Aorta (tissue), 5 donors: ENCODE measurements at places on chromosomes 2 and 18. TPM values are rescaled to one million over a fixed set of nuclear protein-coding genes. Genes with fewer than 3 reads are reported as not detected.

The POTEC gene
- total RNA-seq: not detected

The ZAP70 gene
- total RNA-seq: 7.5 TPM

The ZNF24 gene
- total RNA-seq: 44.3 TPM

DNA sequence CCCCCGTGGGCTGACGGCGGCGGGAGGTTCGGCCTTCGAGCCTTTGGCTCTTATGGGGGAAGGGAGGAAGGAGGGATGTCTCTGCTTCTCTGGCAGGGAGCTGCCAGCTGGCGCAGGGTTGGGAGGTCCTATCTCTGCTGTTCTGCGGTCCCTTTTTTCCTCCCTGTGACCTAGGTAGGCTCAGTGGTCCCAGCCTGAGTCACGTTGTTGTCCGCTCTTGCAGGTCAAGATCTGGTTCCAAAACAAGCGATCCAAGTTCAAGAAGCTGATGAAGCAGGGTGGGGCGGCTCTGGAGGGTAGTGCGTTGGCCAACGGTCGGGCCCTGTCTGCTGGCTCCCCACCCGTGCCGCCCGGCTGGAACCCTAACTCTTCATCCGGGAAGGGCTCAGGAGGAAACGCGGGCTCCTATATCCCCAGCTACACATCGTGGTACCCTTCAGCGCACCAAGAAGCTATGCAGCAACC lies 2.5 kb downstream of the DLX1 start:
- no peaks in the 10 kb centered on the region for H3K36me3 ChIP-seq
- H3K27ac ChIP-seq: no peak overlapping the region
- H3K4me3 ChIP-seq: no peak overlapping the region

DNA sequence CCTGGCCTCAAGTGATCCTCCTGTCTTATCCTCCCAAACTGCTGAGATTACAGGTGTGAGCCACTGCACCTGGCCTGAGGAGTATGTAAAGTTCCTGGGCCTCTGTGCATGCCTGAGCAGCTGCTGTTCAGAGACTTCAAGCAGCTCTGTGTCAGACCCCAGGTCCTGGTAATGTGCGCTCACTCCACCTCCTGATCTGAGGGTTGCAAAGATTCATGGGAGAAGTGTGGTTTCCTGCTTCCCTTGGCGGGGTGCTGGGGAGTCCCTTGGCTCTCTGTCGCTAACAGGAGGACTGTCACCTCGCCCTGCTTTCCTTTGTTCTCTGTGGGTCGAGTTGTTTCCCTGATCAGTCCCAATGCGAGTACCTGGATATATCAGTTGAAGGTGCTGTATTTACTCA lies 8.6 kb upstream of the IL36A start:
- H3K27me3 ChIP-seq: no peaks in the 10 kb centered on the region
- no peaks in the 10 kb centered on the region for H3K4me1 ChIP-seq
- H3K36me3 ChIP-seq: no peaks in the 10 kb centered on the region
- H3K4me3 ChIP-seq: no peak overlapping the region
- no peak for DNase-seq

The DCDC2C gene
- 0.27 TPM for total RNA-seq

GRCh38 chr2:175355246-175355645 lies 173.7 kb upstream of the ATP5MC3 start:
- H3K4me3 ChIP-seq: no peak overlapping the region
- no peaks in the 10 kb centered on the region for H3K27me3 ChIP-seq
- H3K4me1 ChIP-seq: no peaks in the 10 kb centered on the region

The FOXI3 gene
- total RNA-seq: not detected

DNA sequence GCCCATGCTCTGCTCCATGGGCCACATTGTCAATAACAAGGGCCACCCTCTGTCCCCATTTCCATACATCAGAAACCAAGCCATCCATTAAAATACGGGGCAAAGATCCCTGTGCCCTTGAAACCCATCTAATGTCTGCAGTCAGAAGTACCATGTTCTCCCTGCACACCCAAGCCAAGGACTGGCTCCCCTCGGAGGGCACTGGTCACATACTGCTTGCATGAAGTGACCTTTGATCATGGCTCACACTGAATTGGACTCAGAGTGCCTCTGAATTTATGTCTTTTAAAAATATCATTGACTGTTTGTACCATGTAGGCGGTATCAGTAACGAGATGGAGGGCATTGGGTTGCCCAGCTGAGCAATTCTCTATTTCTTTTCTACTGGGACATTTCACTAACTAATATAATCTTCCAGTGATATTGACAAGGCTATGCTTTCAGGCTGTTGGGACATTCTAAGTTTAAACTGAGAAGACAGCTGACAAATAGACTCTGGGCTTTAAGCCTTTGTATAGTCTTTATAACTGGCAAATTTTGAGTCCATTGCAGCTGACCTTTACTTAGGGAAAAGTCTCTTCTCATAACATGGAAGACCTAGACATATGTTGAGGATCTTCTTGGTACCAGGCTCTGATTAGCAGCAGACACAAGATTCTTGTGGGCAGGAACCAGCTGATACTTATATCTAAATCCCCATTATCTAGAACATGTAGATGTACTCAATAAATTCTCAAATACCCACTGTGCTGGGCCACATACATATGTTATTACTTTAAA lies 214.3 kb downstream of the MYCN start:
- H3K36me3 ChIP-seq: no peaks in the 10 kb centered on the region
- no peak overlapping the region for H3K27ac ChIP-seq

The SNTG2 gene
- total RNA-seq: 4.5 TPM

The ANKRD30BL gene
- not detected for total RNA-seq

DNA sequence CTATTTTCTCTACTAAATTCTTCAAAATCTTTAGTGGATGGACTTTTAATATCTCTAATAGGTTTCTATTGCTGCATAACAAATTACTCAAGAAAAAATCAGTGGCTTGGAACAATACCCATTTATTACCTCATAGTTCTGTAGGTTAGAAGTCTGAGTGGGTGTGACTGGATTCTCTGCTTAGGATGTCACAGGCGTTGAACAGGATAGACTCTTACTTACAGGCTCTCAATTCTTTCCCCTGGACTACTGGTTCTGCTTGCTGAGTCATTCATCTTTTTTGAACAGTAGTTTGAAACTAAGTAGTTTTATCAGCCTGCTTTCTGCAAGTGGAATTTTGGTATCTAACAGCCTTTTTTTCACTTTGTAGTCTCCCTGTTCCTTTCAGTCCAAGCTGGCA lies 265.4 kb downstream of the ZNF385B start:
- no peak for DNase-seq
- H3K4me1 ChIP-seq: no peaks in the 10 kb centered on the region
- no peaks in the 10 kb centered on the region for H3K36me3 ChIP-seq
- H3K27ac ChIP-seq: no peak overlapping the region

The RESP18 gene
- total RNA-seq: not detected

GRCh38 chr2:191724015-191724414 lies 46.1 kb downstream of the NABP1 start:
- H3K36me3 ChIP-seq: no peaks in the 10 kb centered on the region
- H3K27ac ChIP-seq: no peak overlapping the region
- no peak for DNase-seq
- H3K27me3 ChIP-seq: no peaks in the 10 kb centered on the region
- H3K4me1 ChIP-seq: peaks cover 3% of the 10 kb centered on the region

- H3K27me3 ChIP-seq: no peaks in the 10 kb centered on the region
- no peaks in the 10 kb centered on the region for H3K36me3 ChIP-seq
- no peak overlapping the region for H3K27ac ChIP-seq
Measured at GRCh38 chr2:144484201-144484948, 35.5 kb downstream of the ZEB2 start.

The BMP10 gene
- total RNA-seq: not detected

- H3K4me1 ChIP-seq: no peaks in the 10 kb centered on the region
- no peaks in the 10 kb centered on the region for H3K27me3 ChIP-seq
- no peak for DNase-seq
- no peak overlapping the region for H3K4me3 ChIP-seq
- no peak overlapping the region for H3K27ac ChIP-seq
Measured at GRCh38 chr2:112618383-112618782, 27.4 kb upstream of the SLC20A1 start.

GRCh38 chr2:235920216-235920865 lies 247.8 kb downstream of the GBX2 start:
- H3K27me3 ChIP-seq: no peaks in the 10 kb centered on the region
- H3K4me3 ChIP-seq: no peak overlapping the region
- H3K4me1 ChIP-seq: no peaks in the 10 kb centered on the region
- no peak for DNase-seq

- H3K27me3 ChIP-seq: no peaks in the 10 kb centered on the region
- no peak for DNase-seq
- no peak overlapping the region for H3K4me3 ChIP-seq
- H3K4me1 ChIP-seq: no peaks in the 10 kb centered on the region
- H3K27ac ChIP-seq: no peak overlapping the region
Measured at GRCh38 chr2:28437149-28437835, 44.6 kb downstream of the FOSL2 start.

The KCNF1 gene
- not detected for total RNA-seq

The MC5R gene
- not detected for total RNA-seq

- no peaks in the 10 kb centered on the region for H3K36me3 ChIP-seq
- no peak overlapping the region for H3K4me3 ChIP-seq
- no peak for DNase-seq
- H3K27me3 ChIP-seq: no peaks in the 10 kb centered on the region
Measured at GRCh38 chr2:166057370-166058164, 70.3 kb downstream of the SCN1A start.

The AGBL5 gene
- 14.3 TPM for total RNA-seq

DNA sequence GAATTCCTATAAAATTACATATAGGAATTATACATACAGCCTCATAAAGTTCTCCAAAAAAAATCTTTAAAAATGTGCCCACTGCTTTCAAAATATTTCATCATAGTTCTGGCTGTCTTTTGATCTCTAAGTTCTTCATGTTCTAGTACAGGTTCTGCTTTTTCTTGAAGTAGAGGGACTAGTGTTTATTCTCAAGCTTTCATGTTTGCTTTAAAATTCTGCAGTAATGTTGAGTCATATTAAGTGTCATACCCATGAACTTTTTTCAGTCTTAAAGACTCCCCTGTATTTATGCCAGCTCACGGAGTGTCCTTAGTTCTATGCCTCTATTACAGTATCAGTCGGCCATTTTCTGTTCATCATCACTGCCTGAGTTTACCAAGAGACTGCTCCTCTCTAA lies 54.8 kb upstream of the CCDC141 start:
- H3K4me3 ChIP-seq: no peak overlapping the region
- H3K27ac ChIP-seq: no peak overlapping the region
- DNase-seq: no peak
- peaks cover 7% of the 10 kb centered on the region for H3K36me3 ChIP-seq

DNA sequence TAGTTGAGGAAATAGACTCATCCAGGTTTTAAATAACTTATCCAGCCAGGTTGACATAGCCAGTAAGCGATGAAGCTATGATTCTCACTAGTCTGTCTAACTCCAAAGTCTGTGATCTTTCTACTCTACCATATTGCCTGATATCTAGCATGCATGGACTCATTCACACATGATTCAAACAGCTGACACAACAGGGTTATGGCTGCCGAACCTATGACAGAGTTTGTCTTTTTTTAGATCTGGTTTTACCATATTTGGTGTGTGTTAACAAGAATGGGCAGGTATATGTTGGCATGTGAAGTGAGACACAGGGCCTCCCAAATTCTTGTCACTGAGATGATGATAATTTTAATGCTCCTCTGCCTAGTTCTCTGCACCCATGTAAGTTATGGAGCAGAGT lies 210.6 kb downstream of the BABAM2 start:
- no peaks in the 10 kb centered on the region for H3K36me3 ChIP-seq
- peak overlapping the region; percentile 74 for H3K27ac ChIP-seq
- DNase-seq: no peak
- no peaks in the 10 kb centered on the region for H3K4me1 ChIP-seq
- H3K4me3 ChIP-seq: no peak overlapping the region

DNA sequence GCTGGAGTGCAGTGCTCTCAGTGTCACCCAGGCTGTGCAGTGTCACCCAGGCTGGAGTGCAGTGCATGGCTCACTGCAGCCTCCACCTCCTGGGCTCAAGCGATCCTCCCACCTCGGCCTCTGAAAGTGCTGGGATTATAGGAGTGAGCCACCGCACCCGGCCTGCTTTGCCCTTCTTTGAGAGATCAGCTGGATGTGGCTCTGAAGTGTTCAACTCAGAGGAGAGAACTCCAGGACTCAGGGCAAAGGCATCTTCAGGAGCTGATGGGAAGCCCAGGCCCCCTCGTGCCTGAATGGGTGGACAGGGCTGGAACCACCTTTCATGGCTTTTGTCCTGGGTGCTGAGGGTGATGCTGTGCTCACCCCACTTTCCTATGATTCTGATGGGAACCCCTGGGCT lies 52.0 kb upstream of the HAAO start:
- H3K36me3 ChIP-seq: no peaks in the 10 kb centered on the region
- H3K4me3 ChIP-seq: no peak overlapping the region
- no peak for DNase-seq
- no peak overlapping the region for H3K27ac ChIP-seq
- no peaks in the 10 kb centered on the region for H3K27me3 ChIP-seq

DNA sequence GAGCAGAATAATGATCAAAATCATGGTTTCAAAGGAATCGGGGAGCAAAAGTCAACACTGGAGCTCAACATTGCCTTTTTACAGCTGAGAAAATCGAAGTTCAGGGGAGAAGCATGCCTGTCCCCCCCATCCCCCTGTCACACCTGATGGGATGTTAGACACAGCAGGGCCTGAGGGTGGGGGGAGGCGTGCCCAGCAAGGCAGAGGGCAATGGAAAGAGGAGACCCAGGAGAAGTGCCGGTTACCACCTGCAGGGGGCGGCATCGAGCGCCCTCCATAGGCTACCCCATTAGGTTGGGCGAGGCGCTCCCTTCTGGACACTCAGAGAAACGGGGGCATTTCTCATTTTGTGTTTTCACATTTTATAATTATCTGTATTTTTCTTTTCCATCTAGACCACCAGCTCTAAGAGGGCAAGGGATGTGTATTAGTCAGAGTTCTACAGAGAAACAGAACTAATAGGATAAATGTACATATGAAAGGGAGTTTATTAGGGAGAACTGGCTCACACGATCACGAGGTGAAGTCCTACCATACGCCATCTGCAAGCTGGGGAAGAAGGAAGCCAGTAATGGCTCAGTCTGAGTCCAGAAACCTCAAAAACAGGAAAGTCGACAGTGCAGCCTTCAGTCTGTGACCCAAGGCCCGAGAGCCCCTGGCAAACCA lies 271.3 kb downstream of the LRATD1 start:
- DNase-seq: no peak
- H3K36me3 ChIP-seq: no peaks in the 10 kb centered on the region
- no peaks in the 10 kb centered on the region for H3K4me1 ChIP-seq
- H3K27ac ChIP-seq: no peak overlapping the region
- no peak overlapping the region for H3K4me3 ChIP-seq

DNA sequence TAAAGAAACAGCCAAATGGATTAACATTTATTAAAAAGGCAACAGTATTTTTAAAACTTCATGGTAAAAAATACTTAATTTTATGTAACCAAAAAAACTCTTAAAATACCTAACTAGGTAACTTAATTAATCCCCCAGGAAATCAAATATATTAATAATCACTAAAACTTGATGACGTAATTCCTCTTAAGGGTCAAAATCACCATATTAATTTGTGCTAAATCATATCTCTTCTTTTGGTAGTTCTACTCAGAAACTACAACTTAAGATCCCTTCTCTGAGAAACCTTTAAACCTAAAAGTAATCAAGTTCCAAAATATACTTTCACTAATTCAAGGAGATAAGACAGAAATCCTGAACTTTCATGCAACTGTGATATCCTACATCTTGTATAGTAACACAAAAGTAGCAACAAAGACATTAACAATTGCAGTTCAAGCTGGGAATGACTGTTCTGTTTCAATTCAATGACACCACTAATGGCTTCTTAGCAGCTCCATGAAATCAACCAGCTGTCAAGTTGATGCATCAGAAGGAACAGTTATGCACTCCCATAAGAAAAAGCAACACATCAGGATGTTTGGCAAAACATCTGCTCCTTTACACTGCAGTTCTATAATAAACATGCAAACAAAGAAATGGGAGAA lies 4.0 kb downstream of the BAZ2B start:
- DNase-seq: no peak
- no peaks in the 10 kb centered on the region for H3K36me3 ChIP-seq
- H3K27ac ChIP-seq: no peak overlapping the region
- no peak overlapping the region for H3K4me3 ChIP-seq
- H3K4me1 ChIP-seq: peaks cover 3% of the 10 kb centered on the region
